Umbilical cord (tissue), 2 donors: ENCODE measurements at places on chromosomes 6 and 20. TPM values are rescaled to one million over a fixed set of nuclear protein-coding genes. Genes with fewer than 3 reads are reported as not detected.
A peak's percentile ranks its signal among the peaks of the same experiment; 100 is the strongest.

DNA sequence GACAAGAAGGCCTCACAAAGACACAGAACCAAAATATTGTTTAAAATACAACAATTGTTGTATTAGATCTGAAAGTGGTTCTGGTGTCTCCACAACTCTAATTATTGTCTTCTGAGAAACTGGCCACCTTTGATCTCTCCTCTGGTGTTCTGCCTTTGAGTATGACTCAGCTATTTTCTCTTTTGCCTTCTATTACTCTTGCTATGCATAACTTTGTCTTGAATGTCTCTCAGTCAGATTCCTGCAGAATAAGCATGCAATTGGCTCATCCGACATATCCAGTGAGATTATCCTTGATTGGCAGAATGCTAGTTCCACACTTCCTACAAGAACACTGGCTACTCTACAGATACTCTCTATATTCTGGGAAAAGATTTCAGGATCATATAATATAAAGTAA, 14.3 kb upstream of the EPM2A start:
- DNase-seq: no peak

SLC4A11 gene
- not detected for total RNA-seq

DNA sequence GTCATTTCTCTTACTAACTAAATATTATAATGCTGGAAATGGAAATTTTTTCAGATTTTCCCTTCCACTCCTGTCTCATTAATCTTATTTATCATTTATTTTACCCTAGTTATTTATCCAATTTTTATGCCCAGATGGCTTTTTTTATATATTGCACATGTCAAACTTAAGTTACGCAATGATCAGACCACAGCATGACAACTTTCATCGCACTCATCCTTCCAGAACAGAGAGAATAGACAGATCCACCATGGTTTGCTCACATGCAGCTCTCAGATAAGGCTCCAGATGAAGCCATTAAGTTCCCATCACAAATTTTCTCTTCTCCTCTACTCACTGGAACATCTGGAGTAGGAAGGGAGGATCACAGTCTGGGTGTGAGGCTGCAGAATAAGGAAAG, 48.7 kb downstream of the MAP7 start:
- peak; percentile 10 for DNase-seq

GRCh38 chr6:46323966-46324622, 153.3 kb upstream of the ENPP5 start:
- DNase-seq: no peak

- DNase-seq: no peak
Observed at GRCh38 chr6:99979953-99980352, 14.1 kb downstream of the MCHR2 start.

GRCh38 chr6:148112851-148113319, 229.8 kb upstream of the SASH1 start:
- DNase-seq: no peak

DNA sequence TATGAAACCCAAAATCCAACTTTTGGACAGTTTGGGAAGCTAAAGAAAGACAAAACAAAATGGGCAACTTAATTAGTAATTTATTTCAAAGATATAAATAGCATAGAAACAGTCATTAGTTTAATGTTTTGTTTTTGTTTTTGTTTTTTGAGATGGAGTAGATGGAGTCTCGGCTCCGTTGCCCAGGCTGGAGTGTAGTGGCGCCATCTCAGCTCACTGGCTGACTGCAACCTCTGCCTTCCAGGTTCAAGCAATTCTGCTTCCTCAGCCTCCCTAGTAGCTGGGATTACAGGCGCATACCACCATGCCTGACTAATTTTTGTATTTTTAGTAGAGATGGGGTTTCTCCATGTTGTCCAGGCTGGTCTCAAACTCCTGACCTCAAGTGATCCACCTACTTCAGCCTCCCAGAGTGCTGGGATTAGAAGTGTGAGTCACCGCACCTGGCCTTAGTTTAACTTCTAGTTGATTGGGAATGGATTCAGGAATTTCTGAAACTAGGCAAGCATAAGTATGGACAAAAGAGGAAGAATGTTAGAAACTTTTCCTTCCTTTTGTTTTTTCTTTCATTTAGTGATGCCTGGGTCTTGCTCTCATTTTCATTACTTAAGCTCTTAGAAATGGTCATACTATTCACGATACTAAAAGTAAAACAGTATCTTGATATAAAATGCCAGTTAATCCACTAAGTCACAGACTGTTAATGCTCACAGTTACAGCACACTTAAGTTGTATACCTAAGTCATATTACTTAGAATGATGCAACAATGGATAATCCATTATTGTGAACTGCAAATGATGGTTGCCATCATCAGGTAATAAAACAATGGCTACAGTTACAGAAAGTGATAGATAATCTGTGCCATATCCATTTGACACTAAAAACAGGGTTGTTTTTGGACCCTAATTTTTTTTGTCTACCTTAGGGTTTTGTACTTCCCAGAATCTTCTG, 8.2 kb downstream of the SENP6 start:
- DNase-seq: no peak
